ENCODE measurements at places on chromosomes 1 and 21.

DNA sequence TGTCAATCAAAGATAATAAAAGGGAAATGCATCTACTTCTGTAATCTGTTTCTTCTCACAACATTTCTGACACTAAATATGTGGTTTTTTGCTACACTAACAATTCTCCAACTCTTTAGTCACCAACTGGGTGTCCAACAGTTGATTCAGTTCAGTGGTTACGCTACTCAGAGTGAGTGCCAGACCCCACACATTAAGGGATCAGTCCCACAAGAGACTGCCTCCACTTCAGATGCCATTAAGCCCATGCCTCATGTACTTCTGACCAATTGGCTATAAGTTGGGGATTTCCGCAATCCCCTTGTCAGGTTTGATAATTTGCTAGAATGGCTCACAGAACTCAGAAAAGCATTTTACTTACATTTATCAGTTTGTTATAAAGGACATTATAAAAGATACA is 28.4 kb downstream of the RNF2 start:
- no peak for DNase-seq

- no peak for DNase-seq
Observed at GRCh38 chr1:53398091-53398490, 61.1 kb upstream of the DMRTB1 start.

DNA sequence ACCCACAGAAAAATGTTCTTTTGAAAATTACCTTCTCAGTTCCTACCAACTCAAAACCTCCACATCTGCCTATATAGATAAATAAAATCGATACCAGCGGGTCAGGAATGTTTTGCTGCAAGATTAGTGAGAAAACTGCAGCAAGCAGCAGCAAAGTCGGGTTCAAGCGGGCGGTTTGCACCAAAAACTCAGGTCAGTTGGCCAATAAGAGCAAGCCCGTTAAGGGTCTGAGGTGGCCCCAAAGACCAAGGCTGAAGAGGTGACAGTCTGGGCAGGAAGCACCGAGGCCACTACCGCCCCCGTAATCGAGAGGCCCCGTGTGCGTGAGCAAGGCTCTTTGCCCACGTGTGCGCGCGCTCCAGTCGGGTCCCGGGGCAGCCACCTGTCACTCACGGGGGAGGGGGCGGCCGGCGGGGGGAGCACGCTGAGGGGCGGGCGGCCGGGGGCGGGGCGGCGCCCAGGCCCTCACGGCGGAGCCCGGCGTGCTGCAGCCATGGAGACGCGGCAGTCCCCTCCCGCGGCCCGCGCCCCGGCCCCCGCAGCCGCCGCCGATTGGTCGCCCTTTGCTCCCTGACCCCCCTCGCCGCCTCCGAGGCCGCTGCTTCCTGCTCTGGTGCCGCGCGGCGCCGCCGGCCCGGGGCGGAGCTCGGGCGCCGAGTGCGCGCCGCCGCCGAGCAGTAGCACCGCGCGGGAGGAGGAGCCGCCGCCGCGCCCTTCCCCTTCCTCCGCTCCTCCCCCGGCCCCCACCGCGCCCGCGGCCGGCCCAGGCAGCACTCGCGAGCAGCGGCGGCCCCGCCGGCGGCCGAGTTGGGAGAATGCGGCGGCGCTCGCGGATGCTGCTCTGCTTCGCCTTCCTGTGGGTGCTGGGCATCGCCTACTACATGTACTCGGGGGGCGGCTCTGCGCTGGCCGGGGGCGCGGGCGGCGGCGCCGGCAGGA is at the start of gene GALNT2:
GALNT2 (plus strand) TSS at position 773 of the 939 bp plus-strand sequence; CDS start at position 816, 43 bp downstream.
- peak; percentile 95 for DNase-seq

DNA sequence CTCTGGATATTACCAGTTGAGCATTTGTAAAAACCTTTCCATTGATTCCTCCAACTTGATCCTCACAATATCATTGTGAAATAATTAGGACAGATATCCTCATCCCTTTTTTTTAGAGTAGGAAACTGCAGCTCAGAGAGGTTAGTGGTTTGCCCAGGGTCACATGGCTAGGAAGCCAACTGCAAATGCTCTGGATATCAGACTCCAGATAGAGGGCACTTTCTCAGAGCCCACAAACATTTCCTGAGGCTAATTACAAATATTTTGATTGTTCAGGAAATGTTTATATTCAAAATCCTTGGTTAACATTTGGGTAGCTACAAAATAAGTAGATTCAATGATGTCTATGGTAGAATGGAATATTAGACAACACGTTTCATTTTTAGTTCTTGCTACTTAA is 154.8 kb upstream of the DPYD start:
- DNase-seq, result no peak

- no peak for DNase-seq
Observed at GRCh38 chr1:198042168-198042567, 114.6 kb upstream of the NEK7 start.

DNA sequence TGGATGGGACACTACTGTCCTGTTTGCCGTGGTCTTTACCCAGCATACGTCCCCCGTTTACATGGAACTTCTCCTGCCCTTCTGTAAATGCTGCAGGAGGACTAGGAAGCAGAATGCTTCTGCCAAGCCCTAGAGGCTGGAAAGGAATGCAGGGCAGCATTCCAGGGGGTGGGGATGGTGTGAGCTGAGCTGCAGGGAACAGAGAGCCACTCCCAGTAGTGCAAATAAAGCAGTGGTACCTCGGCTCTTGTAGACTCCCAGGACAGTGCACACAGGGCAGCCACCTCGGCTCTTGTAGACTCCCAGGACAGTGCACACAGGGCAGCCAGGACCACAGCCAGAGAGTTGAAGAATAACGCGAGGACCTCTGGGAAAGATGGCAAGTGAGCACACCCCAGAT is 35.4 kb downstream of the PTPRU start:
- DNase-seq, result peak; percentile 89

DNA sequence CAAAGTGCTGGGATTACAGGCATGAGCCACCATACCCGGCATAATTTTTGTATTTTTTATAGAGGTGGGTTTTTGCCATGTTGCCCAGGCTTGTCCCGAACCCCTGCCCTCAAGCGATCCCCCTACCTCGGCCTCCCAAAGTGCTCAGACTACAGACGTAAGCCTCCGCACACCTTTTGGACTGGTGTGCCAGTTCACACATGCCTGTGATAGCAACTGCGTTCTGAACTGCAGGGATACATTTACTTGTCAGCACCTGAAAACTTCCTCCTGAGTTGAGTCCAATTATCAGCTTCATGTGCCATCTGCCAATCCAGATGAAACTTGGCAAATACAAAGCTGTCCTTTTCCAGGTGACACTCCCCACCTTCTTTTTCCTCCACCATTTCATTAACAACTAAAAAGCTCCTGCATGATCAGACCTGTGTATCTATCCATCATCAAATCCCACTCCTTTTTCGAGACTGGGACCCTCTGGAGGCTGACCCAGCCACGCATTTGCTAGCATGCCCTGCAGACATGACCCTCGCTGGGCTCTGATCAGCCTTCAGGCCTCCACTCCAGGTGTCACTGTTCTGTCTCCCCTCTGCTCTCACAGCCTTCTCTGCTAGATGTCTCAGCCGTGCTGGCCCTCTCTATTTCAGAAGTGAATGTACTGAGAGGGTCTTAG is 2.1 kb upstream of the DEGS1 start:
- no peak for DNase-seq

DNA sequence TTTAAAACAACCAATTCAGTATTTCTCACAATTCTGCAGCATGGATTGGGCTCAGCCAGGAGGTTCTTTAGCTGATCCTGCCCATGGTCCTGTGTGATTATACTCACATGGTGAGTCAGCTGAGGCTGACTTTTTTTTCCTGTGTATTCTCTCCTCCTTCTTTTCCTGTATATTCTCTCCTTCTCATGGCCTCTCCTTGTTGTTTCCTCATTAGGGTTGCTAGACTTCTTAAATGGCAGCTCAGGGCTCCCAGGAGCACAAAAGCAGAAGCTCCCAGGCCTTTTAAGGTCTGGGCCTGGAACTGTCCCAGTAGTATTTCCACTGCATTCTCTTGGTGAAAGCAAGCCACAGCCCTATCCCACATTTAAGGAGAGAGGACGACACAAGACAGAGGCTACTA is 26.8 kb downstream of the VANGL1 start:
- no peak for DNase-seq

- DNase-seq, result no peak
Observed at GRCh38 chr1:9275567-9276034, 17.1 kb upstream of the SPSB1 start.

DNA sequence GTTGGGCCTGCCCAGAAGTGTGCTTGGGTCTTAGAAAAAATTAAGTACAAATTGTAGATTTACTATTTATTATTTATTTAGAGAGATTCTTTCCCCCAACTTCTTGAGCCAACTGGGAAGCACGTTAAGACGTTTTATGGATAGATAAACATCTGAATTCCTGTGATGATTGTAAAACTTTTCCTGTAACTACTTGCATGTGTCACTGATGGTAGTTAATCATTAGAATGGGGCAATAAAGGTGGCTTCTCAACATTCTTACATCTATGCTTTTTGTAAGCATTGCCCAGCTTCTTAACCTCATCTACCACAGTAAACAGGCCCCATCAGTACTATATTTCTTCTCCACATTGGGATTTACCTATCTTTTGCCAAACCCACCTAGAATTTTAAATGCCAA is 559.8 kb downstream of the LMO4 start:
- no peak for DNase-seq

DNA sequence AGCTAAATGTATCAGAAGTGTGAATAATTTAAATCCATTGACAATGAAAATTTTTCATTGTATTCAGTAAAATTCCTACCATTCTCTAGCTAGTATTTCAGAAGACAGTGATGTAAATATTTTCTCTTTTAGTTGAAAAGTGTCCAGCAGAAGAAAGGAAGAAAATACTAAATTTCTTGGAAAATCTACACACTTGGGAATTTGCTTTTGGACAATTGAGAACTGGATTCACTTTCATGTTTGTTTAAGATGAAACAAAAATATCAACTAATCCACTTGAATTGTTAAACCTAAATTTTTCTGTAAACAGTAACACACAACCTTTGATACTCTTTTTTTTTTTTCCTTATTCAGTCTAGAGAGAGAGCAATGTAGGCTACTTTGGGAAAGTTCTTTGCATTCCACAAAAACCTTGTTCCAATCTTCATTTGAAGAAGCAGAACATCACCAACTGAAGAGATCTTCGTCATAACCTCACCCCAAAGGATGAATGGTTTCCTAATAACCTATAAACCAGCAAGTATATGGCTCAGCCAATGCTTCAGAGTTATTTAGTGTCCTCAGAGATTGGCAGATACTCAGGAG is 155.1 kb upstream of the GORAB start:
- peak; percentile 28 for DNase-seq

GRCh38 chr1:169207797-169208520 is 101.5 kb downstream of the ATP1B1 start:
- DNase-seq, result no peak

DNA sequence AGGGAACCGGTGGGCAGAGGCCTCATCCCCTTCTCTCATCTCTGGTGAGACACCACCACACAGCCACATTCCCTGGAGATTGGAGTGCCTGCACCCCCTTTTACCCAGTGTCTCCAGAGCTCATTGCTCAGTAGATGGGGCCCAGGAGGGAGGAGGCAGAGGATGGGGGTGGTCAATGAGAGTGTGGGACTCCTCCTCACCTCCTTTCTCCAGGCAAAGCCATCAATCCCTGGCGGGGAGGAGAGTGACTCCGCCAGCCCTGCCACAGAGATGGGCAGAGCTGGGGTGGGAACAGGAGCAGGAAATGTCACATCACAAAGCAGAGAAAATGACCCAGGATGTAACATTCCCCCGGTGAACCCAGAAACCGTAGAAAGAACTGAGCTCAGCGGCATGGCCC is 117.2 kb downstream of the MATN1 start:
- DNase-seq, result no peak

DNA sequence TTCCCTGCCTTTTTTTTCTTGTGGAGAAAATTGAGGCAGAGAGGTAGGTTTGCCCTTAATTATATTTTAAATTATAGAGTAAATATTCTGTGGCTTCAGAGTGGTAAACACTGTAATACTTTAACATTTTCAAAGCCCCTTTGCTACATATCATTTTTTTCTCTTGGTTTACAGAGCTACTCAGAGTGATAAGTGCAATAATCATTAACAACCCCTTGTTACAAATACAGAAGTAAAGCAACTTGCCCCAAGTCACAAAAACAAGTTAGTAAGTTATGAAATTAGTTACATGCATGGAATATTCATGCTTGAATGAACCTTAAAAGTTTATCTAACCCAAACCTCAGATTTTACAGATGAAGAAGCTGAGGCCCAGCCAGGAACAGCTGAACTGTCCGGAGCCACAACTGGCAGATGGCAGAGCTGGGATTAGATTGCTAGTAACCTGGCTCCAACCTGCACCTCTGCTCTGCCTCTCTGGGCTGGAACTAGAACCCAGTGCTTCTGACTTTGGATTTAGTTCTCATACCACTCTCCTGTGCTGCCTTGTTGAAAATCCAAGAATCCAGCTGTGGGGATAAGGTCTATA is 48.7 kb downstream of the TNN start:
- no peak for DNase-seq

- DNase-seq, result no peak
Observed at GRCh38 chr1:98373056-98373455, 288.5 kb upstream of the SNX7 start.

DNA sequence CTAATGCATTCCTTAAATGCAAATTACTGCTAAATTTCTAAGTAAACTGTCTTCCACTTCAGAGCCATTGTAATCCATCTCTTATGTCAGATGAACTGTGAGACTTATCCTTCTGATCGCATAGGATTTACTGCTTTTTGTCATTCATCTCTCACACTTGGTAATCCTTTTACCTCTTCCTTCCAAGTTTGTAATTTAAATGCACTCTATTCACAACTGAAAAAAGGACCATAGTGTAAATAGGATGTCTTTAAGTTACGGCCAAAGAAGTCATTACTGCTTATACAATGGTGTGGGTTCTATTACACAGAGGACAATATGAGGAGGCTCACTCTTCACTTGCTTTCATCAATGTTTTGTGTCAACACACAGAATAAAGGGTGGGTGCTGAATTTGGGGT is 393.3 kb downstream of the PTBP2 start:
- DNase-seq, result no peak

GRCh38 chr1:46527474-46528296 is 23.8 kb downstream of the KNCN start:
- peak; percentile 77 for DNase-seq

DNA sequence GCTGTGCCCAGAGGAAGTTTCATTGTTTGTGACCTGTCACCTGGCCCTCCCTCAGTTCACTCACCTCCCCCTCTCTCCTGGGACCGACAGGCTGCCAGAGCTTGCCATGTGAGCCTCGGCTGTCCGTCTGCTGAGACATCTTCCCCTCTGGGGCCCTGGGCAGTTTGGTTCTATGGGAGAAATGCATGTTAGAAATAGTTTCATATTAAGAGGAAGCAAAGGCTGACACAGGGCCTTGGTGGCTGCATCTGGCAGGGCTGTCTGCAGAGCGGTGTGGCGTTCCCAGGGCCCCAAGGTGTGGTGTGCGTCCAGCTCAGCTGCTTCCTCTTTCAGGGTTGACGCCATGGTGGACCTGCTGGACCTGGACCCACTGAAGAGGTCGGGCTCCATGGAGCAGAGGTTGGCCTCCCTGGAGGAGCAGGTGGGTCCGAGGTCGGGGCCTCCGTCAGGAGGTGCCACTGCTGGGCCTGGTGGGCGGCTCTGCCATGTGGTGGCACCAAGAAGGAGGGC is 31.9 kb upstream of the LRRC3 start:
- no peak for DNase-seq

- DNase-seq, result no peak
Observed at GRCh38 chr1:96558635-96559034, 162.9 kb upstream of the PTBP2 start.

- no peak for DNase-seq
Observed at GRCh38 chr1:210272666-210273065, 40.1 kb downstream of the SERTAD4 start.

- no peak for DNase-seq
Observed at GRCh38 chr1:216224233-216224632, 199.0 kb downstream of the USH2A start.

- no peak for DNase-seq
Observed at GRCh38 chr1:65959896-65960567, 167.3 kb downstream of the PDE4B start.

All from muscle of back (tissue), 13 donors.